ENCODE measurements at places on chromosomes 6 and 20.

DNA sequence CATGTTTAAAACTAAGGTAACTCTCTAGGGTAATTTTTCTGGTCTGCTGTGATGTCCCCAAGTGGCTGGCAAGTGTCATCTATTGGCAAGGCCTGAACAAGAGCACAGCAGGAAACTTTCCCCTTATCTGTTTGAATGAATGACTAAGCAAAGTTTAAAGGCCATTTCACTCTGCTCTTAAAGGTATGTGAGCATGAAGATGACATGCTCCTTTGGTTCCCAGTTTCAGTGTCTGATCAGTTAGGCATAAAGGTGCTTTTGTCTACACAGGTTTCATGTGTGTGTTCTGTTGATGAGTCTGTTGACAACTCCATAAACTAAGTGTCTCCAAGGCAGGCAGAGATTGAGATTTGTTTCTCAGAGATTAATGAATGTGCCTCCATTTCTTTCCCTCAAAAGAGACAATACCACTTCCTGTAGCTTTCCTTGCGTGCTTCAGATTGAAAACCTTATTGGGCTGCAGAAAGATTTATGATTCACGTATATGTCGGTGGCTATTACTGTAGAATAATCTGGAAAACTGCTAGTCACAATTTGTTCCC is 83.9 kb downstream of the MAP3K7 start:
- no peak for DNase-seq

DNA sequence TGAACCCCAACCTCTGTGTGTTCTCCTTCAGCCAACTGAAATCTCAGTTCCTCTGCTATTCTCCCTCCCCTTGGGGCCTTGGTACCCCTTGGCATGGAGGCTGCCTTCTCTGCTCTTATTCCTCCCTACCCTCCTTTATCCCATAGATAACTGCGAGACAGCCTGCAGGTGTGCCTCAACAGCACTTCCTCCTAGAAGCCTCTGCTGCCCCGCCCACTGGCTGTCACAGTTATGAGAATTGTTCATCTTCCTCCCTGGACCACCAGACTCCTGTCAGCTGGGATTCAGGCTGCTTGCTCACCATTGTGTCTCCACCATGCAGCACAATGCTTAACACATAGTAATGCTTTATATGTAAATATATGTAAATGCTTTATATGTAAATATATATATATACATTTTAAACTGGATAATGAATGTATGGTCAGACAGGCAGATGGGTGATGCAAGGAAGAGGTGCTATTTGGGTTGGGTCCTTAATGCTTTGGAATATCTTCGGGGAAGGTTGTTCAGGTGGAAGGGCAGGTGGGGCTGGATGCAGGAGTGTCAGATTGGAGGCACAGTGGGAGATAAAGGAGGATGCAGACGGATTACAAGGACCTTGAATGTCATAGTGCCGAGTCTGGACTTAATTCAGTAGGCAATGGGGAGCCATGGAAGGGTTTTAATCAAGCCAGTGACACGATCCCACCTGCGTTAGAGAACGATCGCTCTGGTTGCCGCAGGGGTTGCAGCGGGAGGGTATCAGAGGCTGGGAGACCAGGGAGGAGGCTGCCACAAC is 4.9 kb downstream of the CDH22 start:
- no peak for DNase-seq

DNA sequence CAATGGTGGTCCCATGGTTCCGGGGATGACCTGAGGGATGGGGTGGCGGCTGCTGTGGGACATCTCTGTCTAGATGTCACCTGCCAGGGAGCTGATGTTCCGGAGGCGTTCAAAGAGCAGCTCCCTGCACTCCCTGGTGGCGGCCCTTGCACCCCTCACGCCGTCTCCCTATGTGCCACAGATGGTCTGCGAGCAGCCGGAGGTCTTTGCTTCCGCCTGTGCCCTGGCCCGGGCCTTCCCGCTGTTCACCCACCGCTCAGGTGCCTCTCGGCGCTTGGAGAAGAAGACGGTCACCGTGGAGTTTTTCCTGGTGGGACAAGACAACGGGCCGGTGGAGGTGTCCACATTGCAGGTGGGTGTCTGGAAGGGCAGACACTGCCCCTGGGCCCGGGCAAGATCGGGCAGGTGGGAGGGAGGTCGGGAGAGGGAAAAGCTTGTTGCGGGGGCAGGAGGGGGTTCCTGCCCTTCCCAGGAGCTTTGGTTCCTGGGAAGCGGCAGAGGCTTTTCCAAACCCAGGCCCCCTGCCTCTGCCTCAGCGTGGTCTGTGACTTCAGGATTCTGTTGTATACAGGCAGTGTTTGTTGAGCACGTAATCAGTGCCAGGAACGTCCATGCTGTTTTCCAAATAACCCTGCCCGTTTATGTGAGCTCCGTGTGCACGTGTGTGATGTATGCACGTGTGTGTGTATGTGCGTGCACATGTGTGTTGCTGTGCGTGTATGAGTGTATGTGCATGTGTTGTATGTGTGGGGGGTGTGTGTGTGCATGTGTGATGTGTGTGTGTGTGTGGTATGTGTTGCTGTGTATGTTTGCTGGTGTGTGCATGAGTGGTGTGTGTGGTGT is 1.9 kb downstream of the NPEPL1 start:
- DNase-seq = no peak

DNA sequence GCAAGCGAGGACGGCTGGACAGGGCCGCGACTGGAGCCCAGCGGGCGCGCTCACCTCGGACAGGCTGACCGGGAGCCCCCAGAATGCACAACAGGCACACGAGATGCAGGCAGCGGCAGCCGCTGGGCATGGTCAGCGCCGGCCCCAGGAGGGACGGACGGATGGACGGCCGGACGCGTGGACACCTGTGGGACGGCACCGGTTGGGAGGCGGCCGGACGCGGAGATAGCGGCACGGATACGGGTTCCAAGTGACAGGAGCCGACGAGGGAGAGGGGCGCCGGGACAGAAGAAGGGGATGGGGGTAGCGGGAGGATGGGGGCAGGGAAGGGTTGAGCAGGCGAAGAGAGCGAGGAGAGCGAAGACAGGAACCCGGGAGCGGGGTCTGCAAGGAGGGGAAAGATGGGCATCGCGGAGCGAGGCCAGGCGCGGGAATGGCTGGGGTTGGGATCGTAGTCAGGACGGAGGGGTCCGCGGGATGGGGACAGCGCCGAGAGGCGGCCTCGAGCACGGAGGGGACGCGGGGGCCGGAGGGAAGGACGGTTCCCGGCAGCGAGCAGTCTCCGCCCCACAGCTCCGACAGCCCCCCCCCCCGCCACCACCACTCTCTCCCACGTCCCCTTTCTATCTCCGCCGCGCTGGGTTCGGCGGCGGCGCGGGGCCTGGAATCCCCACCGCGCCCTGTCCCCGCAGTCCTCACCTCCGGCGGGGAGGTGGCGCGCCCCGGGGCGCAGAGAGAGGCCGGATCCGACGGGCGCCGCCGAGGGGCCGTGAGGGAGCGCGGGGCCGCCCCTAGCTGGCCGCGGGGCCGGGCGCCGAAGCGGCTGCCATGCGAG is 435 bp downstream of the DLK2 start:
- DNase-seq = peak; percentile 61

DNA sequence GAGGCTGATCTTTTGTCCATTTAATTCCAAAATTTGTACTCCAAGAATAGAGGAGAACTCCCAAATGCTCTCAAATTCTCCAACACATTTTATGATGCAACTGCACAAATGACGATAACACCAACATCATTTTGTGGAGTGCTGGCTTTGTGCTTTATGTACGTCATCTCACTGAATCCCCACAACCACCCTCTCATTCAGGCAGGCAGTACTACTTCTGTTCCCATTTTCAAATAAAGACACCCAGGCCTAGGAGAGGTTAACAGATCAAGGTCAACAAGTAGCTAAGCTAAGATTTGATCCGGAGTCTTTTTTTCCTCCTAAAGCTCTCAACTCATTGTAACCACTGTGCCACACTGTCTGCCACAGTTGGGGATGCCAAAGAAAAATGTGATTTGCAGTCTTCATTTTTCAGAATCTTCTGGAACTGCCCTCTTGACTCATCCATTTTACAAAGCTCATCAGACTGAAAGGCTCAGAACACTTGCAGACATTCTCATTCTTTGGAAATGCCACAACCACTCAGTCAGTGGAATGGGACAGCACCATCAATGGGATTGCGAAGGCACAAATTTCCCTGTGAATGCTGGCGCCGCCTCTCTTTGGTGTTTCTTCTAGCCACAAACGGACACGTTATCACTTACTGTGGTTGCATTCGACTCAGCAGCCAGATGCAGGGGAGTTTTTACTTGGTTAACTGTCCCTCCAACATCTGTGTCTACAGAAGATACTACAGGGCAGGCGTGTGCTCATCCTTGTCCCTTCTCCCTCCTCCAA is 184.4 kb downstream of the GJA10 start:
- no peak for DNase-seq

DNA sequence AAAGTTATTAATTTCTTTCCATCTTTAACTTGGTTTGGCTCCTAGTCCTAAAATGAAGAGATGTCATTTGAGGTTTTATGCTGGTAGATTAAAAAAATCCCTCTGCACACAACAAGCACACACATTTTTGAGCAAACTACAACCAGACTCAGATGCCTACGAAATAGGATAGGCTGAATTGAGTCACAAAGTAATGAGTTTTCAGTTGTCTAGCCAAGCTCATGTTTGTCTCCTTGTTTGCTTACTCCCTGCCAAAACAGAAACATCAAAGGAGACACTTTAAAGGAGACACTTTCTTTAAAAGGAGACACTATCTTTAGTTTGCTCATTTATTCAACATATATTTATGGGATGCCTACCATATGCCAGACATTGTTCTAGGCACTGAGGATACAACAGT is 56.2 kb downstream of the TPBG start:
- no peak for DNase-seq

- DNase-seq = no peak
Observed at GRCh38 chr6:142935553-142936517, 9.1 kb downstream of the HIVEP2 start.

- no peak for DNase-seq
Observed at GRCh38 chr6:165559632-165560031, 103.4 kb downstream of the PDE10A start.

GRCh38 chr6:170144571-170145271 is 146.2 kb downstream of the DLL1 start:
- DNase-seq = no peak
